Cortex of kidney (tissue), 1 donor: ENCODE measurements at places on chromosomes 13 and 19.

DNA sequence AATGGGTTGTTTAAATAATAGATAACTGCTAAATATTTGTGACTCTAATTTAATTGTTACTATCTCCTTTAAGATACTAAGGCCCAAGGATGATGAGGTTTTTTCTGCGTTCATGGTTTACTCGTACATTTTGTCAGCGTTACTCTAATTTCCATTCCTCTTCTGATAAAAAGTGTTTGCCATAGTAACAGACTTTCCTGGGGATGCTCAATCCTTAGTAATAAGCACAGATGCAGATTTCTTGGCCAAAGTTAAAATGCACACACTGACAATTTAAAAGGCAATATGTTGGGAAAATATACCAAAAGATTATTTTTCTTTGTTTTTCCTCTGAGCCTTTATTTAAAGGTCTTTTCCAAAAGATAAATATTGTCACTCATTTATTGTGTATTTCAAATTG is 149.6 kb downstream of the IRS2 start:
- DNase-seq: no peak

DNA sequence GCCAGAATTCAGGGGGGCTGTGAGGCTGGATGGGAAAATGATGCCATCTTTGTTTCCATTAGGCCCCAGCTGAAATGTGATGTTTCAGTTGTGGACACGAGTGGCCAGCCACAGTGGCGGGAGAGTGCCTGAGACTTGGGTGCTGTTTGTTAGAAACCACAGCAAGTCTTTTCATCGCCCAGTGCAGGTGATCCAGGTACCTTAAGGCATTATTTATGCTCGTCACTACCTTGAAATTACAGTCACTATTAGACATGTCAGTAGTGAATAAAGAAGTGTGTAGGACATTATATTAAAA is 82.5 kb upstream of the TM9SF2 start:
- DNase-seq: no peak

DNA sequence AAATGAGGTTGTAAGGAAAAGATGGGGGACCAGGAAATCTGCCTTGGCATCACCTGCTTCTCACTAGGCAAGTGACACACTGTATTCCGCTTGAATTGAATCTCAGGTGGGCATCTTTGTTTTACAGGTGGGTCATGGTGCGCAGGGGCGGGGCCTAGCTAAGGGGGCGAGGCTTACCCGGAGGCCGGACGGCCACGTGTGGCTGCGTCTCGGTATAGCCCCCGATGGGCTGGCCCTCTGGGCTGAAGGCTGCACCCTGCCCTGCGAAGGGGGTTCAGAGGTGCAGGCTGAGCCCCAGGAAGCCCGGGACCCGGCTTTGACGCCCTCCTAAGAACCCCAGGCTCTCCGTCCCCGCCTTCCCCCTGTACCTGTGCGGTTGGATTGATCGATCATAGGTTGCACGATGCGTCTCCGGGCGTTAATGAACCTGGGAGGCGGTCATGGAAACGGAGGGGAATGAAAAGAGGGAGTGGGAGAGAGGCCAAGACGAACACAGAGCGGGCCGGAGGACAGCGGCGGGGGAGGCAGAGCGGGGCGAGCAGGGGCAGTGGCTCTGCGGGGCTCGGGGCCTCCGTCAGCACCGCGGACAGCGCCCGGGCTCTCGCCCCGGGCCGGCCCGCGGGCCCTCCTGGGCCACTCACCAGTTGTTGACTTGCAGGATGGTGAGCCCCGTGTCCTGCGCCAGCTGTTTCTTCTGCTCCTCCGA is 12.5 kb downstream of the MEIS3 start:
- DNase-seq: no peak

- no peak for DNase-seq
Measured at GRCh38 chr13:39637890-39638289, 17.6 kb upstream of the COG6 start.

DNA sequence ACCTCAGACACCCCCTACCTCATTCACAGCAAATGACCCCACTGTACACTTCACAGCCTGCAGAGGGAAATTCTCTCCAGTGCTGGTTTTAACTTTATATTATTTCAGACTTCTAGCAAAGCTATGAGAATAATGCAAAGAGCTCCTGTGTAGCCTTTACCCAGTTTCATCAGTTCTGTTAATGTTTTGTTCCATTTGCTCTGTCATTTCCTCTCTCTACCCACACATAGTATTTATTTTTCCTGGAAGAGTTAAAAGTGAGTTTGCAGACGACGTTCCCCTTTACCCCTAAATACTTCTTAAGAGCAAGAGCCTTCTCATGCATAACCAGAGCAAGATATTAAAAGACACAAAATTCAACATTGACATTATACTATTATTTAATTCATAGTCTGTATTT is 49.9 kb upstream of the ADGRE1 start:
- DNase-seq: no peak

- DNase-seq: no peak
Measured at GRCh38 chr19:30227012-30227621, 145.1 kb upstream of the ZNF536 start.

DNA sequence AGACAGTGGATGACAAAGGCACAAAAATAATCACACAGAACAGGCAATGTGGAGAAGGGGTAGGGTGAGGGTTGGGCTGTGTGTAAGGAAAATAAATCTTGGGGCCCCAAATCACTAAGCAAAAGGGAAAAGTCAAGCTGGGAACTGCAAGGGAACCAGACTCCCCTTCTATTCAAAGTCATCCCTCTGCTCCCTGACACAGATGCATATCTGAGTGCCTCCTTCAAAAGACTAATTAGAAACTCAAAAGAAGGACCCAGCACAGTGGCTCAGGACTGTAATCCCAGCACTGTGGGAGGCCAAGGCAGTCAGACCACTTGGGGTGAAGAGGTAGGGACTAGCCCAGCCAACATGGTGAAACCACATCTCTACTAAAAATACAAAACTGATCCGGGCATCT is 18.3 kb downstream of the ZNF611 start:
- DNase-seq: no peak

- no peak for DNase-seq
Measured at GRCh38 chr13:33351319-33351718, 65.8 kb upstream of the STARD13 start.

- DNase-seq: no peak
Measured at GRCh38 chr19:38644719-38645118, 2.7 kb upstream of the ACTN4 start.

GRCh38 chr19:7900931-7901330 is 2.7 kb upstream of the MAP2K7 start:
- no peak for DNase-seq
